ENCODE measurements at places on chromosomes 11 and 22.

DNA sequence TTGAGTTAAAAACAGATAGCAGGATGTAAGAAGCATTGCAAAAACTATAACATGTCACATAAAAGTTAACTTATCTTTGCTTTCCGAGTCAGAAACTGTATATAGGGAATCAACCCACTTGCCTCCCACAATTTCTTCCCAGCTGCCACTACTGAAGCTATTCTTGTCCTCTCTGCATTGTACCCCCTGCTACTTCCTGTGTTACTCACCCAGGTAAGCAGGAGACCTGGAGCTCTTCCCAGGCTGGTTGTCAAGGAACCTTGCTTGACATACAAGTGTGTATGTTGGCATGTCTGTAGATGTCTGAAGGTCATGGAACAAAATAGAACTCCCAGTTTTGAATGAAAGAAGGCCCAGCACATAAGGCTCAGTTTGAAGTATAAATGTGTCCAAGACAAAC lies 74.3 kb upstream of the LRRC4C start:
- no peak for DNase-seq

GRCh38 chr22:39703928-39704639 lies 133.5 kb downstream of the CACNA1I start:
- no peak for DNase-seq

- no peak for DNase-seq
Measured at GRCh38 chr11:66472054-66472453, 5.3 kb downstream of the PELI3 start.

- no peak for DNase-seq
Measured at GRCh38 chr11:84419616-84420015, 1133.4 kb upstream of the CCDC90B start.

GRCh38 chr22:38923463-38924346 lies 33.7 kb upstream of the APOBEC3A start:
- no peak for DNase-seq

GRCh38 chr11:17992916-17993315 lies 19.9 kb downstream of the SERGEF start:
- DNase-seq, result no peak

DNA sequence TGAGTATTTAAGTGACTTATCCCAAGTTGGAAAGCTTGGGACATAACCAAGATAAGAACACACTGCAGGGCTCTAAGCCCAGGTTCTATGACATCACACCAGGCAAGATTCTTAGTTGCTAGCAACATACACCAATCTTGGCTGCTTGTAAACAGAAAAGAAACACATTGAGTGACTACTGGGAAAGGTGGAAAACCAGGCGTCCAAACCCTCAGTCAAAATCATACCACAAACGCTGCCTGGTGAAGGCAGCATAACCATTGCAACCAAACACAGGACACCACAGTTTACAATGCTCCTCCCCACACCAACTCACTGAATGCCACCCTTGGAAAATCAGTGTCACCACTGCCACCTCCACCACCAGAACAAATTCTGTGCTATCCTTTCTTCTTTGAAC lies 379.9 kb downstream of the TTC28 start:
- DNase-seq, result no peak

DNA sequence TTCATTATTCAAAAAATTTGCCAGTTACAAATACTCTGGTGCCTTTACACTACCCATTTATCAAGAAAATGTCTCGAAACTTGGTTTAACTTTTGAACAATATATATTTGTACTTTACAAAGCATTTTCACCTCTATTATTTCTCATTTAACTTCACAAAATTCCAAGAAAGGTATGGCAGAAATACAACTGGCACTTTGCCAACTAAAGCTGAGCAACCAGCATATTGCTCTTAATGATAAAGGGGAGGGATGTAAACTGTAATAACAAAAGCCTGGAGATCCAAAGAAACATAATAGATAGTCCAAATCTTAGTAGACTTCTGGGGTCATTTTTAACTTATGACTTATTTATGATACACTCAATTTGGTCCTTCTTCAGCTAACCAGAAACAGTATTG lies 7.7 kb downstream of the PITPNB start:
- no peak for DNase-seq

DNA sequence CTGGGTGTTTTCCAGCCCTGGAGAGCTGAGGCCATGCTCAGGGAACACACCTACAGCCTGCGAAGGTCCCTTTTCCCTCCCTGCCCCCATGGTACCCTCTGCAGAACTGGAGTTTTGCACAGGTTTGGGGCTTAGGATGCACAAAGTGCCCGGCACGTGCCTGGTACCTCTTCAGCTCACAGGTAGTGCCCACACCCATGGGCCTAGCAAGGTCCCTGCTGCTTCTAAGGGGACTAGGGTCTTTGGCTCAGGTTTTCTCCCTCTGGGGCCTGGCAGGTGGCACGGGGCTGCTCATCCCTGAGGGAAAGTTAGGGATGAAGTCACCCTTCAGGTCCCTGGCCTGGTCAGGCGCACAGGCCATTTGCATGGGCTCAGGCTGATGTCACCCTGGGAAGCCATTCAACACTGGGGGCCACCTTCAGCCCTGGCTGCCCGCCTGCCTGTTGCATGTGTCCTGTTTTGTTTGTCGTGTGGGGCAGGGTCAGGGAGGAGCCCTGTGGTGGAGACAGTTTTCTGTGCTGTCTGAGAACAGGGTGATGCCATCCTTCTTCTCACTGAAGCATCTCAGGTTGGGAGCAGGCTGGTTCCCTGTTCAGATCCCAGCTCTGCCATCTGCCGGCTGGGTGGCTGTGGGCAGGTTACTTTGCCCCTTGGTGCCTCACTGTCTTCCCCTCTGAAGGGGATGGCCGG lies 68.3 kb upstream of the CRYBB3 start:
- DNase-seq, result no peak

DNA sequence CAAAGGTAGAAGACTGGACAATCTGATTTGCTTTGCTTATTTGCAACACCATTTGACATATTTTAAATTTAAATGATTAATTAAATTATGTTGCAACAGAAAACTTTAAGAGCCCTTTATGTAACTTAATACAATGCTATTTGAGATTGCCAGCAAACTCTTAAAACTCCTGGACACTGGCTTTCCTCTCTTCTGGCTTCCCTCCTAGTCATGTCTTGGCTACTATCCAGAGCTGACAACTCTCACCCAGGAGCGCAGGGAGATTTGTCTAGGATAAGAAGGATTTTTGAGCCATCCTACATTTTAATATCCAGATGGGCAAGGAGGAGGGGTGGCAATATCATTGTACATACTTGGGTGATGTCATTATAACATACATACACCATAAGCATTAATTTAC lies 134.3 kb downstream of the ELP4 start:
- DNase-seq, result no peak

GRCh38 chr11:123107945-123108495 lies 46.1 kb upstream of the HSPA8 start:
- DNase-seq, result no peak

DNA sequence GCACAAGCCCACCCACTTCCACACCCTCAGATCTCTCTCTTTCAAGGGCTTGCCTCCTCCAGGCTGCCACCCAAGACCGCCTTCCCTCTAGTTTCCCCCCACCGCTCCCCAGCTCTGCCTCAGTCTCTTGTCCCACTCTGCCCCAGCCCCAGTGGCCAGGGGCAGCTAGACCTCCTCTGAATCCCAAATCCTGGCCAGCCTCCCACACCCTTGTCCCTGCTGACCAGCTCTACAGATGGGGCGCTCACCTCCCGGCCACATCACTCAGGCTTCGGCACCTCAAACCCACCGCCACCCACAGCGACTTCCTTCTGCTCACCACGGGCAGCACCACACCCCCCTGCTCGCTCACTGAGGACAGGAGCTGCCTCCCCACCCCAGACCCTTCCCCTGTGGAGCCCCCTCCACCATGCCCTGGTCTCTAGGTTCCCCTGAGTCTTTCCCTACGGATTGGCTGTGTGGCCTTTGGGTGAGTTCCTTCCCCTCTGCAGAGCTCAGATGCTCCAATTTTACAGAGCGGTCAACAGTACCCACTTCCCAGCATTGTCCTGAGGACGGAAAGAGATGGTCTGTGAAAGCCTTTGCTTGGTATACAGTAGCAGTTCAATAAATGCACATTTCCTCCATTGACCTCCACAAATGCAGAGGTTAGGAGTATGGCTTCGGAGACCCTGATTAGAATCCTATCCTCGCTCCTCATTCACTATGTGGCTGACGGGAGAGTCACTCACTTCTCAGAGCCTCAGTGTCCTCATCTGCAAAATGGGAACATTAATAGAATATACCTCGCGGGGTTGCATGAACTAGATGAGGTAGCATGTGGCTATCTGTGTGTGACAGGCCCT lies 11.5 kb upstream of the SPI1 start:
- DNase-seq, result no peak

DNA sequence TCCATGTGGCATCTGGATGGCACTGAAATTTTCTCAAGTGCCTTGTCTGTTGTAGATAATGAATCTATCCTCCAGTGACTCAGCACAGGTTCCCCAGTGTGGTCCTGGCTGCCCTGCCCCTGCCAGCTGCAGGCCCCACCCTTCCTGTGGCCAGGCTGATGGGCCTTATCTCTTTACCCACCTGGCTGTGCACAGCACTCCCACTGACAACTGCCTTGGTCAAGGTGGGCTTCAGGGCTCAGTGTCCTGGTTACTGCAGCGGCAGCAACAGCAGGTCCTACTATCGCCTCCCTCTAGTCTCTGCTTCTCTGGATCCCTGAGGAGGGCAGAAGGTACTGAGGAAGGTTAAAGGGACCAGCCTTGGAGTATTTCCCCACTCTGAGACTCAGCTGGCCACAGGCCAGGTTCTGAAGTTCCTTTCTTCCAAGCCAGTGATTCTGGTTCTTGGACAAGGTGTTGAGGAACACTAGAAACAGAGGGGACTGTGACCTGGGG lies 3.1 kb downstream of the HMBS start:
- no peak for DNase-seq

All from effector memory CD8-positive, alpha-beta T cell (primary cell).